Kidney epithelial cell (primary cell): ENCODE measurements at places on chromosomes 4 and X.

DNA sequence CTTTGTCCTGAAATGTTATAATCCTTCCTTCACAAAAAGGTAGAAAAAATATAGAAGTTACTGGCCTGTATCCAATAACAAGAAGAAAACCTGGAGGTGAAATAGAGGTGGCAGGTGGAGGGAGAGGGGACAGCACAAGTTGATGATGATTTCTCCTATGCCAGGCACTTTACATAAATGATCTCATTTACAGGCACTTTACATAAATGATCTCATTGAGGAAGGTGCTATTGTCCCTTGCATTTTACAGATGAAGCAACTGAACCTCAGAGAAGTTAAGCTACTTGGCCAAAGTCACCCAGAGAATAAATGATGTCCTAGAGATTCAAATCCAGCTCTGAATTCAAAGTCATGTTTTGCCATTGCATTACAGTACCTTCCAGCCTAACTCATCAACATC lies 7.1 kb upstream of the OPHN1 start:
- no peak for DNase-seq

DNA sequence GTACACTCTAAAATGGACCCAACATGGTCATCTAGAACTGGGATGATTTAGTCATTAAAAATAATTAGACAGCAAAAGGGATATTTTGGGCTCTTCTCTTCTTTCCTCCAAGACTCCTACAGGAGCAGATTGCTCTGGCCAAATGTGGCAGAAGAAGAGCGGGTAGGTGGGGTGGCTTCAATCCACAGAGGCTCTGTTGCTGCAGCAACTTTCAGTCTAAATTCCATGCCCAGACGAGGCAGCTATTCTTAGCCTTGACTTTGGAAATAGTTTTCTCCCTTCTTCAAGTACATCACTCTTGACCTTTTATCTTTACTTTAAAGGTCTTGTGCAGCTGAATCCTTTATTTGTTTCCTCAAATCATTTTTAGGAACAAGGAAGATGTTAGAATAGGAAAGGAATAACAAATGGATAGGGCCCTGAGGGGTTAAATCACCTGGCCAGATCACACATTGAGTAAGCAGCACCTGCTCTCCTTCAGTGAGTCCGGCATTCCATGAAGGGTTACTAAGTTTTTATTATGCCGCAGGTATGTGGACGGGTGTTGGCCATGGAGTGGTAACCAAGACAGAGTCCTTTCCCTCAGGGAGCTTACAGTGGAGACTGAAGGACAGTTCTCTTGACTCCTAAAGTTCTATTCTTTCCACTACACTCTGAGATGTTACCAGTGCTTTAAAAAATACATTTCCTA lies 19.3 kb upstream of the SORBS2 start:
- no peak for DNase-seq

DNA sequence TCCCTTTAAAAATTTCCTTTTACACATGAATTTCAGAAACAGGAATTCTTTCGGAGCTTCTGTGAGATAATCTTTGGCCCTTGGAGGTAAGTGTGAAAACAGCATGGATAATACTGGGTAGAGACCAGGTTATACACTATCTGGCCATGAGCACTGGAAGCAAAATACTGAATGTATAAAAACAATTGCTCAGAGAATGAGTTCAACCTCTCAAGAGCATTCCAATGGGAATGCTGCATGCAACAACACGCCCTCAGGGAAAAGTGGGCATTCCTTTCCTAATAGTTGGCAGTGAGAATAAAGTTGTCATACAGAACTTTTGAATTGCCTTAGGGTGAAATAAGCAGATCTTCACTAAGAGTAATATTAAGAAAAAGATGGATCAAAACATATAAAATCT lies 574.8 kb upstream of the DIPK2B start:
- DNase-seq = no peak

DNA sequence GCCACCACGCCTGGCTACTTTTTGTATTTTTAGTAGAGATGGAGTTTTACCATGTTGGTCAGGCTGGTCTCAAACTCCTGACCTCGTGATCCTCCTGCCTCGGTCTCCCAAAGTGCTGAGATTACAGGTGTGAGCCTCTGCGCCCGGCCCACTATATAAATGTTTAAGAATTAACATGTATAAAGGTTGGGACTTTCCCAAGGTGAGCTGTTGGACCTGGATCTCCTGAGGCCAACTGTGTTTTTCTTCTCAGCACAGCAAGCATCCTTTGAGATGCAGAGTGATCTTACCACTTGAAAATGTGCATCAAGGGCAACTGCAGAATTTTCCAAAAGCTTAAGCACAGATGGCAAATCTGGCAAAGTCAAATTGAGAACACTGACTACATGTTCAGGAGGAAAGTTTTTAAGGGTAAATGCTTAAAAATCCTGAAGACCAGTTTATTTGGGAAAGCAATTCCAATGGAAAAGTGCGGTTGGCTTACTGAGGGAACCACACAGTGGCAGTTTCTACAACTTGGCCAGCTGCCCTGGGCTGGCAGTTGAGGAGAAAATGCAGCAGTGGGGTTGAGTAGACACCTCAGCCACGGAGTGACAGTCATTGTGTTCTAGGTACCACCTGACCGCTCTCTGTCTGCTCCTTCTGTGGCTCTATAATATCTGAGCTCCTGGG lies 168.9 kb downstream of the CBR4 start:
- no peak for DNase-seq

DNA sequence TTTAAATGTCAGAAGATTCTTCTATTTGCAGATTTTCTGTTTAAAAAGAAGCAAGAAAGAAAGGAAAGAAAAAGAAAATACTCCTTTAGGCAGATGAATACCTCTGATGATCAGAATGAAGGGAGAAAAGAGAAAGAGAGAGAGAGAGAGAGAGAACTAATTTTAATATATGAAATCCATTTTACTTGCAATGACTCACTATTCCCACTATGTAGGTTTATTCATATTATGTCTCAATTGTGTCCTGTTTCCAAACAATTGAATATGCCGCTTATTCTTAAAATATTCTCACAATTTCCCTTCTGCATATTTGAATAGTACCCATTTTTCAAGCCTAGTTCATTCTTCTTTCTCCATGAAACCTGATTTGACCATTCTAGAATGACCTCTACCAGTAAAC lies 11.7 kb downstream of the MEPE start:
- no peak for DNase-seq

GRCh38 chrX:78123190-78123589 lies 16.3 kb downstream of the TAF9B start:
- DNase-seq = peak; percentile 19

DNA sequence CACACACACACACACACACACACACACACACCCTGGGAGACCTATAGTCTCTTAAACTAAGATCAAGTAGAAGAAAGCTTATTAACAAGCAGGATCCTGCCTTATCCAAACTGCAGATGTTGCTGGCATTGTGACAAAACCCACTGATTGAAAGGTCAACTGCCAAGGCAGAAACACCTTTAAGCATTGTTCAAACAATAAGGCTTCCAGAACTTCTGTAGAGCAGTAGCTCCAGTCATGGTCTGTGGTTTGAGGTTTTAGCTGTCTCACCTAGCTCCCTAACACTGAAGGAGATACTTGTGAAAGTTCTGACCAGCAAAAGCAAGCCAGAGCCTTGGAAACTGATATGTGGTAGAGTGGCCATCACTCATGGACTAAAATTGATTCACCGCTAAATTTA lies 59.8 kb downstream of the PTCHD1 start:
- DNase-seq = no peak

DNA sequence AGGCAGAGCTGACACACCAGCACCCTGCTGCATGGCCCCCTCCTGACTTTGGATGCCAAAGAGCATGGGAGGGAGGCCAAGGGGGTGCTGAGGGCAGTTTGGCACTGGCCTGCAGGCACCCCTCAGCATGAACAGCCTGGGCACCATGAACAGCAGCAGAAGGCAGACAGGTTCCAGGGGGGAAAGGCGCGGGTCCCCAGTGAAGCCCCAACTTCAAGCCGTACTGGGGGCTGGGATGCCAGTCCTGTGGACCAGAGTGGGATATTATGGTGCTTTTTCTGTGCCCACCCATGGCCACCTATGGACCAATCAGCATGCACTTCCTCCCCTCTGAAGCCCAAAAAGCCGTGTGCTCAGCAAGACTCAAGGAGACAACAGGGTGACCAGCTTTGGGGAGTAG lies 389.9 kb downstream of the TEX13C start:
- no peak for DNase-seq

- DNase-seq = no peak
Observed at GRCh38 chr4:20019310-20020015, 232.2 kb upstream of the SLIT2 start.

- DNase-seq = no peak
Observed at GRCh38 chr4:6497796-6498195, 25.4 kb upstream of the PPP2R2C start.

DNA sequence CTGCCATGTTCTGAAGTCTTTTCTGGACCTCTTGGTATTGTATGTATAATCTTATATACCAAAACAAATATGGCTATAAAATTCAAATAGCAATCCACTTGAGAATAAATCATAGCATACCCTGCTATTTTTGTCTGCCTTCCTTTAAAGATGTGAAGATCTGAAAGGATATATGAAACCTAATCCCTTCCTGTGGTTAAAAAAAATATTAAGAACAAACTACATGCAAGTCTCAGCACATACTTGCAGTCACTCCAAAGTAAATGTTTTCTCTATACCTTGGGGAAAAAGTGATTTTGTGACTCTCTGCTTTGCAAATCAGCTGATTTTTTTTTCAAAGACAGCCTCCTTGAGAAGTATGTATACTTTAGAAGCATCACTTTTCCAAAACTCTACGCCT lies 322.9 kb downstream of the ANKRD50 start:
- no peak for DNase-seq

DNA sequence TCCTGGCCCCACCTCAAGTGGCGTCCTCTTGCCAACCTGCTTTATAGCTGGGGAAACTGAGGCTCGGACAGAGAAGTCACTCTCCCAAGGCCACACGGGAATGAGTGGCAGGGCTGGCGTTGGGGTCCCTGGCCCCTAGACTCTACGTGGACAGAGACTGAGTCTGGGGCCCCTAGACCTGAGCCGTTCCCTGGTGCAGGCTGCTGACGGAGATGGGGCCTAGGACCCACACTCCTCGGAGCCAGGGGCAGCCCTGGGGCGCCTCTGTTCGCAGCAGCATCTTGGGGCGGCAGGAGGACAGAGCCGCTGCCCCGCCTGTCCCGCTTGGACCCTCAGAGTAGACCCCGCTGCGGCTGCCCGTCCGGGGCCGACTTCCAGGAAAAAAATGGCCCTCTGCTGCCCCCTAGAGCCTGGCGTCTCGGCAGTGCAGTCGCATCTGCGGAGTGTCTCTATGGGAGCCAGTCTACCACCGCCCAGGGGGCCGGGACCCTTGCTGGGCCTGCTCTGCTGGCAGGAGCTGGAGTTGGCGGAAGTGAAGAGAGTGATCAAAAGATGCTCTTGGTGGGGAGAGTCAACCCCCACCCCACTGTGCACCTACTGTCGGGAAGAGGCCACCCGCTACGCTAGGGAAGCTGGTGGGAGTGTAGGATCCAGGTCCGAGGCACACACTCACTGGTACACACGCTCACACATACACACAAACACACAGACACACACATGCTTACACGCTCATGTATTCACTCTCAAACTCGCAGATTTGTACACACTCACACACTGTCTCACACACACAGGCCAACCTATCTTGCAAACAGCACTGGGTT lies 220.1 kb downstream of the AFAP1 start:
- DNase-seq = no peak

- DNase-seq = peak; percentile 43
Observed at GRCh38 chrX:24282381-24283126, 31.3 kb downstream of the SUPT20HL2 start.

DNA sequence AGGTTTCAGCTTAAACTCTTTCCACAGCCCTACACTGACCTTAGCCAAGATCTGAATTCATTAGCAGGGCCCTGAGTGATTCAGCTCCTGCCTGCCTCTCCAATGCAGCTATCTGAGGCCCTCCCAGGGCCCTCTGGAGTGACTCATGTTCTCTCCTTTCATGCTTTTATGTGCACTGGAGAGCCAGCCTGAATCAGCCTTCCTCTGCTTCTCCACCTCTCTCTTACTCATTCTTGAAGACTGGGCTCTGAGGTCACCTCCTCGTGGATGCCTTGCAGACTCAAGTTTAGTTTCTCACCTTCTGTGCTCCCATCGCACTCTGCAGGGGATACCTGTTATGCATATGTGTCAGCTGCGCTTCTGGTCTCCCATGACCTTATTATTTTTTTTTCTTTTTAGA lies 3.1 kb upstream of the OCIAD2 start:
- peak; percentile 99 for DNase-seq

GRCh38 chr4:95232358-95233156 lies 316.2 kb downstream of the UNC5C start:
- no peak for DNase-seq

GRCh38 chr4:24245491-24245820 lies 338.9 kb downstream of the DHX15 start:
- no peak for DNase-seq

DNA sequence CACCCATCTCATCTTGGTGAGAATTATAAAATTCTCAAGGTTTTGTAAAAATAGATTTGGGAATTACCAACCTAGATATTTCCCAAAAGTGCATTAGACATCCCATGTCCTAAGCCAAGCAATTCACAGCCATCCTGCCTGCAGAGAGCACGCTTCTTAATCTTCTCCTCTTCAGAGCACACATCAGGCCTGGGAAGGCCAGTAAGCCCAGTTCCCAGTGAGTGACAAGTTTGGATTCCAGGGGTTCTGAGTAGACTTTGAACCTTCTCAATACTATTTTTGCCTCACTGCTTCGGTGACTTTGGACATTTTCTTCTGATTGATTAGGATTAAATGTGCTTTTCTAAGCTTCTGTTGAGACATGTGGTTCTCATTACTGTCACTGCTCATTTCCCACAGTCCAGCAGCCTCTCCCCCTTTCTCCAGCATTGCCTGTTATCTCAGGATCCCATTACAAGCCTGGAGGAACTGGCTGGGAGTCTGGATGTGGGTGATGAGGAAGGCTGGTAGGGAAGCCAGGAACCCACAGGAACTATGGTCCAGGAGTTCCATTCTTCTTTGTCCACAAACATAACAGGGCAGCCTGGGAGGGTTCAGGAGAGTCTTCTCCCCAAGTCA lies 56.4 kb upstream of the TMEM150C start:
- DNase-seq = no peak

- DNase-seq = no peak
Observed at GRCh38 chrX:45851434-45851991, 650.8 kb upstream of the DIPK2B start.

GRCh38 chr4:34723605-34724004 lies 1520.7 kb downstream of the ARAP2 start:
- DNase-seq = no peak

- DNase-seq = peak; percentile 96
Observed at GRCh38 chr4:56410247-56411062, 23.2 kb upstream of the AASDH start.

DNA sequence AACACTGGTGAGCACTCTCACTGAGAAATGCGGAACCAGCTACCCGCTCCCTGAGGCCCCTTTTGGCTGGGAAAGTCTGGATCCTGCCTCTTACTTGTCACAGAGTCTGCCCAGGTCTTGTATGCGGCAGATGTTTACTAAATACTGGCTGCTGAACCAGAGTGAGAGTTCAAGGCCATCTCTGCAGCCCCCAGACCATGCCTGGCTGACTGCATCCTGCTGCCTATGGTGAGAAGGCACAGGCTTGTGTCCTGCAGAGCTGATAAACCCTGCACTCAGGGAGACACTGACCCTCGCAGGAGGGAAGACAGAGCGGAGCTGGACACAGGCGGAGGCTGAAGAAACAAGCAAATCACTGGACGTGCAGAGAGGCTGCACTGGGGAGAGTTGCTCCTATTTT lies 46.5 kb downstream of the JAKMIP1 start:
- no peak for DNase-seq

GRCh38 chr4:147789596-147789995 lies 57.7 kb downstream of the ARHGAP10 start:
- no peak for DNase-seq
